ENCODE measurements at places on chromosomes 2 and 18.

DNA sequence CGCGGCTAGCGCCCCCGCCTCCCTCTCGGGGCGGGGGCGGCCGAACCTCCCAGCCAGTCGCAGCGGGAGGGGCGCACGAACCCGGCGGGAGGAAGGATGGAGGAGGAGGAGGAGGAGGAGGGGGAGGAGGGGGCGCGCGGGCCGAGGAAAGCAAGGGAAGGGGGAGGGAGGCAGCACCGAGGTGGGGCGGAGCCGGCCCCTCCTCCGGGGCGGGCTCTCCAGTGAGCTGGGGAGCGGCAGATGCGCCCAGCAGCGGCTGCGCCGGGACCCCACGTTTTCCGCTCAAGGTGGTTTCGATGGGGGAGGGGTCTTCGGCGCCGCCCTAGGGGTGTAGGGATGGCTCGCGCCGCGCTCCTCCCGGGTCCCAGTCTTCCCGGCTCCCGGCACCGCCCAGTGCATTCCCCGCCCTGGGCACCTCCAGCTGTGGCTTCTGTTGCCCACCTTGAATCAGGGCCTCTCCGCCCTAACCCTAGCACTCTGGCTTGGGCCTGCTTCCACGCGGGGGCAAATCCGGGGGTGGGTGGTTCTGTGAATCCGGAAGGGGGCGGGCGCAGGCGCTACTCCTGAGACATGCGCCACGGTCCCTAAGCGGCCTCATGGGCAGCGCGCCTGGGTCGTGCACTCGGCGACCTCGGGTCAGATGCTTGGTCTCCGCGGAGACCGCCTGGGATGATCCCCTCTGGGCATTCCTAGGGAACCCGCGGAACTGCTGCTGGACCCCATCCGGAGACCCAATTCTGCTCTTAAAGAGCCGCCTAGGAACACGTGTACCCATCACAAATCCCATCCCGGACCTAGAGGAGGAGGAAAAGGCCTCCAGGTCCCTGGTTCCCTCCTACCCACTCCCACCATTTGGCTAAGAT is at the start of gene FBXO41:
FBXO41 (minus strand) TSS at position 183 of the 863 bp plus-strand sequence. CDS start 14,848 bp downstream, outside the sequence.
- no peak for DNase-seq

- no peak for DNase-seq
Measured at GRCh38 chr2:101003278-101003775, 1.2 kb downstream of the RPL31 start.

DNA sequence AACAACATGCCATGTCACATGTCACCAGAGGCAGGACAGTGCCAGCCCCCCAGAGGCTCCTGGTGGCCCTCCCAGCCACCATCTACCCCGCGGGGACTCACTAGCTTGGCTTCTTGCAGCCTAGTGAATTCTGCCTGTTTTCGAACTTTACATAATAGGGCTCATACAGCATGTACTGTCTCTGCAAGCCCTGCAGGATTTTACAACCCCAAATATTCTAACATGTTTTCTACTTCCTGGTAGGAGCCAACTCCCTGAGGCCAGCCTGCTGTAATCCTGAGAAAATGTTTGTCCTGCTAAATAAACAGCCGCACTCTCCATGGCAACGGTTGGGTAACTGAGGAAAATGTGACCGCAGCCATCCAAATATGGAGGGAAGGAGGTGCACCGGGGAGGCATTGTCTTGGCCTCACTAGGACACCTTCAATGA is 2.7 kb downstream of the PER2 start:
- peak; percentile 96 for DNase-seq

DNA sequence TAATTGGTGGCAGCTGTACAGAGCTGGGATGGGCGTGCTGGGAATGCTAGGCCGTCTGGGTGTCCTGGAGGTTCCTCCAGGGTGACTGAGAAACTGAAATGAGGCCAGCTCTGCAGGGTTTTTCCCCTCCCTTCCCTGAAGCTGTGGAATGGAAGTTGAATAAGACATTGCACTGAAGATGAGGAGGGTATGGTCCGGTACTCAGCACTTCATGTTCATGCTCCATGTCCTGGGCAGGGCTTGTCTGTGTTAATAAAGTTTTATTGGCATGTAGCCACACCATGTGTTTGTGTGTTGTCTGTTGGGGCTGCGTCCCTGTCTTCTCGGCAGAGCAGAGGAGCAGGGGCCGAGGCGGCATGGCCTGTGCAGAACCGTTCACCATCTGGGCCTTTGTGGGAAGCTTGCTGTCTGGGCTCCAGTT is 154.0 kb downstream of the LDLRAD4 start:
- DNase-seq, result no peak

DNA sequence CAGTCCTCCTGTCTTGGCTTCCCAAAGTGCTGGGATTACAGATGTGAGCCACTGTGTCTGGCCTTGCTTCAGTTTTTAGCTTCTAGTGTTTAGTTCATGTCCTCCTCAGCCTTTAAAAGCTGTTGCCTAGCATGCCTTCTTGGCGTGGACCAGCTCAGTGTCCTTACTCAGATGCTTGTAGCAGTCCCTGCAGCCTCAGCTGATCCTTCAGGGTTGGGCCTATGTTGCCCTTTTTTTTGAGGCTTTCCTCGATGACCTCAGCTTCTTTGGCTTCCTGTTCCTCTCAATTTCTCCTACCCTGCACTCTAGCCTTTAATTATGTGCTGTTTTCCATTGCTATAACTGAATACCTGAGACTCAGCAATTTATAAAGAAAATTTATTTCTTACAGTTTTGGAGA is 57.7 kb downstream of the TANC1 start:
- no peak for DNase-seq

Measured in LNCaP clone FGC (cell line).